ENCODE measurements at places on chromosomes 4 and X. TPM values are rescaled to one million over a fixed set of nuclear protein-coding genes. Genes with fewer than 3 reads are reported as not detected.

The YIPF7 gene
- not detected for total RNA-seq

The NRK gene
- 3.4 TPM for total RNA-seq

The IGFBP7 gene
- total RNA-seq: 780 TPM

The GPC4 gene
- 26.9 TPM for total RNA-seq

The SSX4B gene
- not detected for total RNA-seq

The TEX13D gene
- not detected for total RNA-seq

The SPIN2A gene
- total RNA-seq: 1.4 TPM

The FTHL17 gene
- total RNA-seq: not detected

The EMCN gene
- total RNA-seq: 6.9 TPM

The NOX1 gene
- total RNA-seq: 0.36 TPM

The OTC gene
- total RNA-seq: 3.2 TPM

The CCSER1 gene
- total RNA-seq: 5.2 TPM

The DCLK2 gene
- total RNA-seq: 12.5 TPM

The TRIM75 gene
- not detected for total RNA-seq

The IDH3G gene
- 67.0 TPM for total RNA-seq

The IRS4 gene
- not detected for total RNA-seq

The GAGE12H gene
- total RNA-seq: not detected

The SLITRK4 gene
- total RNA-seq: 2.5 TPM

The DMRTC1B gene
- not detected for total RNA-seq

The CT55 gene
- total RNA-seq: not detected

The DMRTC1 gene
- total RNA-seq: not detected

The SCD5 gene
- 30.1 TPM for total RNA-seq

The CSN1S1 gene
- not detected for total RNA-seq

The IL3RA gene
- 5.6 TPM for total RNA-seq

The ARHGAP4 gene
- total RNA-seq: 14.3 TPM
